Vagina (tissue), 2 donors: ENCODE measurements at places on chromosomes 6 and 20.

- no peak for DNase-seq
These were observed 44.6 kb upstream of the AGPAT4 start for GRCh38 chr6:161318456-161318855.

DNA sequence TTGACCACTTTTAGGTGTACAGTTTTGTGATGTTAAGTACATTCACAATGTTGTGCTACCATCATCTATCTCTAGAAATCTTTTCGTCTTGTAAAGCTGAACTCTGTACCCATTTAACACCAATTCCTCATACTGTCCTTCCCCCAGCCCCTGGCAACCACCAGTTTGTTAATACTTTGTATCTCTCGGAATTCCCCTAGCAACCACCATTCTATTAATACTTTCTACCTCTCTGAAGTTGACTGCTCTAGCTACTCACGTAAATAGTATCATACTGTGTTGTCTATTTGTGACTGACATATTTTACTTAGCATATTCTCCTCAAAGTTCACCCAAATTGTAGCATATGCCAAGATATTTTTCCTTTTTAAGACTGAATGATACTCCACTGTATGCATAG lies 82.3 kb upstream of the CLDN20 start:
- no peak for DNase-seq

- no peak for DNase-seq
These were observed 47.6 kb upstream of the SMIM8 start for GRCh38 chr6:87274660-87275274.

DNA sequence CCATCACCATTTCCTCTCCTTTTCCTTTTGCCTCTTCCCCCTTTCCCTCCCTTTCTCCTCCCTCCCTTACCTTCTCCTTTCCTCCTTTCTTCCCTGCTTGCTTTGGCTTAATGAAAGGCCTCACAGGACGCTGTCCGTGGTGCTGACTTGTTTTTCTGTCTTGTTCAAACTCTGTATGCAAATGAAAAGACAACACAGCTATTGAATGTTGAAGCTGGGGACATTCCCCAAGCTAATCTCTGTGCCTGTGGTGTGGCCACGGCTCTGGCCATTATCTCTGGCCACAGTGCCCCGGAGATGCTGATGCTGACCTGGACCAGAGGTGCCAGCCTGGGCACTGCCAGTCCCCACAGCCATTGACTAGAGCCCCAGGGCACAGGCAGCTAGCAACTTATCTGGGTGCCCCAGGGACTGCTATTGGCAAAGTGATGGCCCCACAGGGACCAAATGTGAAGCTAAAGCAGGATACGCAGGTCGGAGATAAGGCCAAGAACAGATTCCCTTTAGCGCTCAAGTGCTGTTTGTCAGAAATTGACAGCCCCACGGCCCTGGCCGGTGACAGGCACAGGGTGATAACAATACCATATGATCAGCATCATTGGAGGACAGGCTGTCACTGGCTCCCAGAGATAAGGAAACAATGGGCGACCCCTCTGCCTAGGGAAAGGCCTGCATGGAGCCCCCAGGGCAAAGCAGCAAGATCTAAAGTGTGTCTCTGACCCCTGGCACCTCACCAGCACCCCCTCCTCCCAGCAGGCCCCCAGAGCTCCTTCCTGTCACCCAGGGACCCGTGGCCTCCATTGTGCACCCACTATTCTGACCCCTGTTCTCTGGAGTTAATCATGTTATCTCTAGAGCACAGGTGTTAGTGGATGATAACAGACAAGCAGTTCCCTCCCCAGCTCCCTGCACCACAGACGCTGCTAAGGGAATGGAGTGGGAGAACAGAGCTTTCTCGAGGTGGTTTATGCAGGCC lies 31.6 kb upstream of the SLC32A1 start:
- DNase-seq, result no peak

DNA sequence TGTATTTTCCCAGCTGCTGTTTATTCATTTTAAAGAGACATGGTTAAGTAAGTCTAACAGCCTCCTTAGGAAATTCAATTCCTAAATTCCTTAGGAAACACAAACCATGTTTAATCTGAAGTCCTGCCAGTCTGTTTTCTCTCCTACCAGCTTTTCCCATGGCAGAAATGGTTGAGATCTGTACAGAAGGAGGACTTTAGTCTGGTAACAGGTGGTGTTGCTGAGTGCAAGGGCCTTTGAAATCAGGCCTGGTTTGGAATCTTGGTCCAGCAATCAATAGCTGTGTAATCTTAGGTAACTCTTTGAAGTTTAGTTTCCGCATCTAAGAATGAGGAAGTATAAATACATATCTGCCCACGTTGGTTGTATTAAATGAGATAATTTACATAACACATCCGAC lies 232.5 kb downstream of the LAMA2 start:
- DNase-seq, result no peak

- no peak for DNase-seq
These were observed 196.1 kb downstream of the JARID2 start for GRCh38 chr6:15441981-15442380.

- no peak for DNase-seq
These were observed 23.0 kb downstream of the ZBP1 start for GRCh38 chr20:57596998-57597939.

DNA sequence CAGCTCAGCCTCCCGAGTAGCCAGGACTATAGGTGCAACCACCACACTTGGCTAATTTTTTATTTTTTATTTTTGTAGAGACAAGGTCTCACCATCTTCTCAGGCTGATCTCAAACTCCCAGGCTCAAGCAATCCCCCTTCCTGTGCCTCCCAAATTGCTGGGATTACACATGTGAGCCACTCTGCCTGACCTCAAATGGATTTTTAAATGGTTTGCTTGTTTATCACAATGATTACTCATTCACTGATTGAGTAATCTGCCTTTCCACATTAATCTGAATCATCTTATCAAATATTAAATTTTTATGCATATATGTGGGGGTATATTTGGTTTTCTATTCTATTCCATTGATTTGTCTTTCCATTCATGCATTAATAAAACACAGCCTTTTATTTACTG lies 9.4 kb upstream of the KHDC1L start:
- no peak for DNase-seq
